CD4-positive, alpha-beta T cell treated with Interleukin-17A for 1 hour (primary cell): ENCODE measurements at places on chromosomes 1 and 21.

DNA sequence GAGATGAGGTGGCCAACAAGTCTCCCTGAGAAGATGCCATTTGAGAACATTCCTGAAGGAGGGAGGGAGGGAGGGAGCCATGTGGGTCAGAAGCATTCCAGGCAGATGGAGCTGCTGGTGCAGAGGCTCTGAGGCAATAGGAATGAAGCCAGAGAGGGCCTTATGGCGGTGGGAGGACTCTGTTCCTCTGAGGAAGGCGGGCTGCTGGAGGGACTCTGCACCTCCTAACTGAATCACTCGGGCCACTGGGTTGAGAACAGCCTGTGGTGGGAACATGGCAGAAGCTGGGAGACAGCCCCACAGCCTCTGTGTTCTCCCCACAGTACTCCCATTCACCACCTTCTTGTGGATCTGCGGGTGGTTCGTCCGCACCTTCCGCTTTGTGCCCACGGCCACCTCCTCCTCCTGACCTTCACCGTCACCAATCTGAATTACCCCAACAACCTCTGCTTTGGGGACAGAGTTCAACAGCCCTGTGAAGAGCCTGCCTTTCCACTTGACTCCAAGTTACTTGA, 2.4 kb upstream of the TMEM125 start:
- DNase-seq: no peak

GRCh38 chr1:15493869-15494390, 18.0 kb downstream of the CELA2B start:
- DNase-seq: no peak

DNA sequence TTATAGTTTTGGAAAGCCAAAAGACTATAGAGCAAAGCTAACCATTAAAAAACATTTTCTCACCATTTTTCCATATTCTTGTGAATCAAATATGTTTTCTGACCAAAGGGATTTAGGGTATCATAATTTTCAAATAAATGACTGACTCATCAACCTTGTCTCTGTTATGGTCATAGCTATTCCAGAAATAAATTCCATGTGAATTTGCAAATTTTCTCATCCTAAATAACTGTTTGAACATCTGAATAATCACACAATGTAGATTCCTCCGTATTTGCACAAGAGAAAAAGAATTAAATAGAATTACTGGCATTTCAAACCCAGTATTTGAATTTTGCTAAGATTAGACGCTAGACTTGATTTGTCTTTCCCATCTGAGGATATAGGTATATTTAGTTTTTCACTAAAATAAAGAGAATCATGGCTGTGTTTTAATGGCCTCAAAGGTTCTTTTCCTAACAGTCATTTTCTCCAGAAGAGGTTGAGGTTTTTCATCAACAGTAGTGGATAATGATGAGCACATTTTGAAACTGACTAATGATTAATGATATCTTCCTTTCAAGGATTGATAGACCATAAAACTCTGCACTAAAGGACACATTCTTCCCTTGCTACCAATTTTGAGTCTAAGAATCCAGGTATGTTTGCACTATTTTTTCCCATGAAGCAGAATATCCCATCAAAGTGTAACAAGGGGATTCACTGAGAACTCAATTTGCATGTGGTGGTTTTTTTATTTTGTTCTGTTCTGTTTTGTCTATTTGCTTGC, 9.5 kb upstream of the DUSP23 start:
- no peak for DNase-seq

DNA sequence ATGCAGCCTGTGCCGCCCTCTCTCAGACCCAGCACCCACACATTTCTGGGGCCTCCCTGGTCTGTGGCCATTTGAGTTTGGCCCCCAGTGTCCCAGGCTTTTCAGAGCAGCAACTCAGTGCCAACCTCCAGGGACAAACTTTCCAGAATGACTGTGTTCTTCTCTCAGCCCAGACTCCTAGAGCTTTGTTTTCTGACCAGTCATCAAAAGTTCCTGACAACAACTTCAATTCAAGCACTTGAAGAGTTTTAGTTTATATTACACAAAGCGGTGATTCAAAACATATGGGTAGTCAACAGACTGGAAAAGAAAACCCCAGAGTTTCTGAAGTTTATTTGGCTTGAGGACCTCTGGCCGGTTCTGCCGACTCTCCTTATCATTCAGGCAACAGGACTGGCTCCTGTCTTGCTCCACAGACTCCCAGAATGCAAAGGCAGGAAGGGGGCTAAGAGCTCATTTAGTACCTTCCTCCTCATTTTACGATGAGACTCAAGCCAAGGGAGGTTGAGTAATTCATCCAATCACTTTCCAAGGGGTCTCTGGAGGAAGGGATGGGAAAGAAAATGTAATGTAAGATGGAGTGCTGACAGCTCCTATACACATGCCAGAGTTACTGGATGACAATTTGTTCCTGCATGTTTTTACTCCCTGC, 27.0 kb upstream of the TIAM1 start:
- DNase-seq: no peak

GRCh38 chr1:71014178-71014579, 33.4 kb downstream of the PTGER3 start:
- DNase-seq: no peak

DNA sequence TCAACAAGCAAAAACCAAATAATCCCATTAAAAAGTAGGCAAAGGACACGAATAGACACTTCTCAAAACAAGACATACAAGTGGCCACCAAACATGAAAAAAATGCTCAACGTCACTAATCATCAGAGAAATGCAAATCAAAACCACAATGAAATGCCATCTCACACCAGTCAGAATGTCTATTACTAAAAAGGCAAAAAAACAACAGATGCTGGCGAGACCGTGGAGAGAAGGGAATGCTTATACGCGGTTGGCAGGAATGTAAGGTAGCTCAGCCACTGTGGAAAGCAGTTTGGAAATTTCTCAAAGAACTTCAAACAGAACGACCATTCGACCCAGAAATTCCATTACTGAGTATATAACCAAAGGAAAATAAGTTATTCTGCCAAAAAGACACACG, 145.1 kb upstream of the EDN2 start:
- no peak for DNase-seq

- peak; percentile 79 for DNase-seq
These were observed 18.1 kb downstream of the GPR157 start for GRCh38 chr1:9110669-9111356.

GRCh38 chr1:43048601-43049011, 89.9 kb upstream of the SLC2A1 start:
- no peak for DNase-seq

GRCh38 chr1:40886318-40887011, 24.3 kb upstream of the CITED4 start:
- no peak for DNase-seq

DNA sequence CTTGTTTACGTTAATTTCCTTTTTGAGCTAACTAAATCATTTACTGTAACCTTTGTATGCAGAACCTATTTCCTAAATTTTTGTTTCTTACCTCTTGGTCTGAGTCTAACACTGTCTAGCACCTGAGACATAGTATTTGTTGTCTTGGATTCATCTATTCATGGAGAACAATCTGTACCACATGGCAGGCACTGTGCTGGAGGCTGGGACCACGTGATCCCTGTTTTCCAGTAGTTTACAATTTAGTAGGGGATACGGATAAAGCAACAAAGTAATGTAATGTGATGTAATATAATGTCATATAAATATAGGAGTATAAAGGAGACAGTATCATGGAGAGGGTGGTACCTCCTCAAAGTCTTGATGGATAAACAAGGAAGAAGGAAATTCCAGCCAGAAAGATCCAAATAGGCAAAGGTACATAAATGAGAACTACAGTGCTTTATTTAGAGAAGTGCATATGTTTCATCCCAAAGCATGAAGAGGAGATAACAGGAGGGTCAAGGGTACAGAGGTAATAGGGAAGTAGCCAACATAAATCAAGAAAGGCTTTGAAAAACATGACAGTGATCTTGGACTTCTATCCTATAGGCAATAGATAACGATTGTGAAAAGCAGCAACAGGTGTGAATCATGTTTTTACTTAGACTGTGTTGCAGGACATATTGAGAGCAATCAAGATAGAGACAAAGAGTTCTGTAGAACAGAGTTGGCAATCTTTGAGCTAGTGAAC, 25.9 kb upstream of the CLCA4 start:
- DNase-seq: no peak

DNA sequence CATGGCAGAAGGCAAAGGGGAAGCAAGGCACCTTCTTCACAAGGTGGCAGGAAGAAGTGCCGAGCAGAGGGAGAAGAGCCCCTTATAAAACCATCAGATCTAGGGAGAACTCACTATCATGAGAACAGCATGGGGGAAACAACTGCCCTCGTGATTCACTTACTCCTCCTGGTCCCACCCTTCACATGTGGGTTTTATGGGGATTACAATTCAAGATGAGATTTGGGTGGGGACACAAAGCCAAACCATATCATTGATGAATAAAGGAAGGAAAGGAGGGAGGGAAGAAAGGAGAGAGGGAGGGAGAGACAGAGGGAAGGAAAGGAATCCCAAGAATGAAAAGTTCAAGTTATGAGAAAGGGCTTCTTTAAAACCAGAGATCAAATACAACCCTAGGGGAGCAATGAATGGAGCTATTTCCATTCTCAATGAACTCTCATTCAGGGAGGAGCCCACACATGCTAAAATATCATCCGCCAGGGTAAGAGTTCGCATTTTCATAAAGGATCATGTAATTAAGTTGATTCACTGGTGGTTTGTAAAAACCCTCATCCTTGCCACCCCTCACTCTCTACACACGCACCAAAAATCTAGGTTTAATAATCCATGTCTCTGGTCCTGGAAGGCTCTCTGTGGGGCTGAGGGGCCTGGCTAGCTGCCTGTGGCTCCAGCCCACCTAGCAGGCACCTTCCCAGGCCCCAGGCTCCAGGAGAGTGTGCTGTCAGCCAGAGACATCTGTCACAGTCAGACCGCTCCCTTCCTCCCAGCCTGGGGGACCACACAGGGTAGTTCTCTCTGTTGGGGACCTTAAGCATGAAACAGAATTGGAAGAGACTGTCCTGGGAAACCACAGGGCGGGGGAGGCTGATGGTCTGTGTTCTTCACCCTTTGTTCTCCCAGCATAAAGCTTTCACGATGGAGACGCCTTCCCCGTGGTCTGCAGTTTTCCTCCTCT, 94.0 kb downstream of the CCDC185 start:
- no peak for DNase-seq

DNA sequence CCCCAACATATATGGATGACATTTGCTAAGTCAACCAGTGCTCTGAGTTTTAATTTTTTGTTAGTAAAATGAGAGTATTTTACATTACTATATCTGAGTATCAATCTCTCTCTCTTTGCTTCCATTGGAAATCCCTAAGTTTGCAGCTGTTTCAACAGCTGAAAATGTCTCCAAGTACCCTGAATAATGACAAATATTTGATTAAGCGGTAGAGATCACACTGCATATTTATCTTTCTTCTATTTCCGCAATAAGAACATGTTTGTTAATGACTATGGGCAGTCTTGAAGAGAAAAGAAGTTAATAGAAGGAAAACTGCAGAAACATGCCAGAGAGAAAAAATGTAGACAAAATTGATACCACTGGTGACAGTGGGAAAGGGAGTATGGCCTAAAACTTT, 1117.5 kb downstream of the NCAM2 start:
- no peak for DNase-seq

- DNase-seq: no peak
These were observed 52.4 kb upstream of the WDR26 start for GRCh38 chr1:224486801-224487583.
